ENCODE measurements at places on chromosomes 11 and 22. TPM values are rescaled to one million over a fixed set of nuclear protein-coding genes. Genes with fewer than 3 reads are reported as not detected.

OR4D5 gene
- 0.04 TPM for total RNA-seq

DNAJB7 gene
- total RNA-seq: not detected

SAA4 gene
- not detected for total RNA-seq

ANO3 gene
- 0.13 TPM for total RNA-seq

SPDYC gene
- not detected for total RNA-seq

KCNJ11 gene
- total RNA-seq: 12.9 TPM

OR56B1 gene
- not detected for total RNA-seq

SYT9 gene
- total RNA-seq: 0.35 TPM

CD81 gene
- total RNA-seq: 187 TPM

DNA sequence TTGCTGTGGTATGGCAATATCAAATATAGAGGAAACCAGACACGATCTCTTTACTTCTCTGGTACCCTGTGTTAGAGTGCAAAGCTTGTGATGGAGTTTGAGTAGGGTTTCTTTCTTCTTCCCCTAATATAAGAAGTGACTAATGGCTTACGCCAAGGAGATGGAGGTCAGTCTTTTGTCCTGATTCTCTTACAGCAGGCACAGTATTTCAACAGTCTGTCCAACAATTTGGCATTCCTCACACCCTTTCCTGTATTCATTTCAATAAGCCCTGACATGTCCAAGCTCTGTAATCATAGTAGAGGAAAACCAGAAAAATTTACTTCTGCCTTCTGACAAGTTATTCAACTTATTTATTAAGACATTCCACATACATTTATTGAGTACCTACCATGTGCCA lies 546.2 kb downstream of the TMEM135 start:
- DNase-seq: no peak

DNA sequence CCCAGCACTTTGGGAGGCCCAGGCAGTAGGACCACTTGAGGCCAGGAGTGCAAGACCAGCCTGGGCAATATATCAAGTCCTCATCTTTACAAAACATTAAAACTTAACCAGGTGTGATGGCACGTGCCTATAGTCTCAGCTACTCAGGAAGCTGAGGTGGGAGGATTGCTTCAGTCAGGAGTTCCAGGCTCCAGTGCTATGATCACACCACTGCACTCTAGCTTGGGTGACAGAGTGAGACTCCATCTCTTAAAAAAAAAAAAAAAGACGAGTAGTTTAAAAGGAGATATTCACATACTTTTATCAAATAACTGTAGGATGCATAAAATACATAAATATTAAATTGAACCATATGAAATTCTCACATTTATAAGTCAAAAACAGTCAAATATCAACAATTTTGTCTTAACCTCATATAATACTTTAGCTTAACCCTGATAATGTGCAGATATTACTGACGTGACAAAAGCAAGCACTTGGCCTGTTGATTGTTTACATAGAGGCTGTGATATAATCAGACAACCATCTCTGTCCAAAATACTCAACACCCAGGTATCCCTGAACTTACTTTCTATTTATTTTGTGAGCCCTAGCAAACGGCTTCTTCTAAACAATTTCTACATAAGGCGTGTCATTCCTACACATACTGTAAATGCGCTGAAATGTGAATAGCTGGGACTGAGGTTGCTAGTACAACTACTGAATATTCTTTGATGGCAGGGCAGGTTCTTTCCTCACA lies 57.0 kb downstream of the PRCP start:
- DNase-seq: no peak

DNA sequence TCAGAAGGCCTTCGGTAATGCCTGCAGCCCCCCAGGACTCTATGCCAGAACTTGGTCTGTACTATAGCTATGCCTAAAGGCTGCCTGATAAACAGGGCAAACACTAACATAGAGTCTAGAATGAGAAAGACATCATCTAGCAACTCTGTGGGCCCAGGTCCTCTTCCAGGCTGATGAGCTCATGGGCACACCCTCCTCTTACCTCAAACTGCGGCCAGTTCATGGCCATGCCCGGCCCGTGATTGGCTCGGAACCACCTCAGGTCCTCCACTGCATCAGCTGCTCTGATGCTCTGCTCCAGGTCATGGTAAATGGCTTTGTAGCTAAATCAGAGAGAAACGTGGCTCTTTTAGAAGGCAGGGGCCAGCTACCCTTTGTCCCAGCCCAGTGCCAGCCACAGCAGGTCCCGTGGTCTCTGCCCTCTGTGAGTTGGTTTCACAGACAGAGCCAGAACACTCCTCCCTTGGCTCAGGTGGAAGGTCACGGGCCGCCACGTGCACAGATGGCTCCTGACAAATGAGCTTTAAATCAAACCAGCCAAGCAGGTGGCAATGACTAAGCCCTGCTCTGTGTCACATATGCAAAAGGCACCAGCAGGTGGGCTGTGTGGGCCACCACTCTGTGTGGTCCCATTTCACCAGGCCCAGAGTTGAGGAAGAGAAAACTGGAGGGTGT lies 25.0 kb upstream of the ARFGAP3 start:
- peak; percentile 37 for DNase-seq

DNA sequence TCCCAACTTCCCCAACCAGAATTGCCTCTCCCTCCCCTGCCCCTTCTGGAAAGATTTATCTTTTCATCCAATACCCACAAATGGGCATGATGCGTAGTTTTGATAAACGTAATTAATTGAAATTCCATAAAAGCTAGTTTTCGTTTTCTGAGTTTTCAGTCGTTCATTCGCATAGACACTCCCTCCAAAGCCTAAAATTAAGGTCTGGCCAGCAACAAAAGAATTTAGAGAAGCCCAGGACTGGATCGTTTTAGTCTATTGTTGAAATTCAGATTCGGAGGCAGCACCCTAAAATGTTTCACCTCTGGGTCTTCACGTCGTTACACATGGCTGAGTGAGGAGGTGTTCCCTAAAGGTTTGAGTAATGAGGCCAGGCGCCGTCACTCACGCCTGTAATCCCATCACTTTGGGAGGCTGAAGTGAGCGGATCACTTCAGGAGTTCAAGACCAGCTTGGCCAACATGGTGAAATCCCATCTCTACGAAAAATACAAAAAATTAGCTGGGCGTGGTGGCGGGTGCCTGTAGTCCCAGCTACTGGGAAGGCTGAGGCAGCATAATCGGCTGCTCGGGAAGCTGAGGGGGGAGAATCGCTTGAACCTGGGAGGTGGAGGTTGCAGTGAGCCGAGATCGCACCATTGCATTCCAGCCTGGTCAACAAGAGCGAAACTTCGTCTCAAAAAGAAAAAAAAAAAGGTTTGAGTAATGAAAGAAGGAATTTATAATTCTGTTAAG lies 589 bp upstream of the NDUFC2 start:
- no peak for DNase-seq

DNA sequence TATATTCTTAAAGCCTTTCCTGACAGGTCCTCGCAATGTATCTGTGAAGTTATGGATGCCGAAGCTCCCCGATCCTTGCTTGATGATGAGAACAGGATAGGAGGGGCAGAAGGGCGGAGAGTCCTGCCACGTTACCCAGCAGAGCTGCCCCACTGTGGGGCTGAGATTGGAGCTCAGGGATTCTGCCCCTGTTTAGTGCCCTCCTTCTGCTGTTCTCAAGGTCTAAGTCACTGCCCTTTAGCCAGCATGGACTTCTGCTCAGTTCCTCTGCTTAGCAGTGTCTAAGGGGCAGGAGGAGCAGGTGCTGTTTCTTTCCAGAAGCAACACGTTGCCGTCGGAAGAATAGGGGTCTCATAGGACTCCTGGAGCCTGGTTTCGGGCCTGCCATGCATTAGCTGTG lies 164.2 kb upstream of the B3GAT1 start:
- no peak for DNase-seq

DNA sequence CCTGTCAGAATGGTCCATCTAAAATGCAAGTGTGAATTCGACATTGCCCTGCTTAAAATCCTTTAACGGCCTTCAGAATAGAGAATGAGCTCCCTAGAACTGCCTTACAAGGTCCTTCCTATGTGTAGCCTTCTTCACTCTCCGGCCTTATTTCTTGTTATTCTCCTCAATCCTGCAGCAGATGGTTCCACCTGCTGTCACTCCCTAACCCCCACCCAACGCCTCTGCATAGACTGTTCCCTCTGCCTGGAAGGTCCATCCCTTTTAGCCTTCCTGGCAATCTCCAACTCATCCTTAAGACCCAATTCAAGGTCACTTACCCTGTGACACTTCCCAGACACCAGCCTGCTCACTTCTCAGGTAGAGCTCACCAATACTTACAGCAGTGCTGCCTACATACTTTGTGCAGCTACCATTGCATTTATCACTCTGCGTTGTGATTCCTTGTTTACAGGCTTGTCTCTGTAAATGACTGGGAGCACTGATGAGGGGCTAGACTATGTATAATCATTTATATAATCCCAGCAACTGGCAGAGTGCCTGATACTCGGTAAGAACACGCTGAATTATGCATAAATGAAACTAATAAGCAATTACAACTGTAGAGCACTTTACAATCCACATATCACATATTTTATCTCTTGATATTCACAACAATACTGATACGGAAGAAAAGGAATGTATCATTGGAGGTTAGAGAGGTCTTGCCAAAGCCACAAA lies 58.9 kb downstream of the CLPB start:
- no peak for DNase-seq

DNA sequence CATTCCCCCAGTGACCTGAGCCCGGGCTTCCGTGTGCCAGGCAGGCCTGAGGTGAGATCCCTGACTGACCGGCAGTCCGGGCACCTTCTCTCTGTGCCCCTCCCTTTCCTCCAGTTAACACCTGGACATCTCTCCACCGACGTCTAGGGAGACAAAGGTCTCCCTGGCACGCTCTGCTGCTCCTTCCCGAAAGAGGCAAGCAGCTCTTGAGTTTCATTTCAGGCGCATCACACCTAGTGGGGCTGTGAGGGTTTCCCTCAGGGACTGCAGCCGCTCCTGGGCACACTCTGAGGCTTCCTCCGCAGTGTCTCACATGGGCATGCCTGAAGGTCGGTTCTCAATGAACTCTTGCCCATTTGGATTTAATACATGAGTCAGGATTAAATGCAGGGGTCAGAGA lies 322.7 kb downstream of the CTTN start:
- DNase-seq: no peak

GRCh38 chr11:43925932-43926505 lies 16.4 kb upstream of the C11orf96 start:
- no peak for DNase-seq

- DNase-seq: peak; percentile 72
Measured at GRCh38 chr22:20013382-20013871, 3.2 kb downstream of the ARVCF start.

GRCh38 chr11:45100339-45100738 lies 46.1 kb upstream of the PRDM11 start:
- DNase-seq: no peak

- no peak for DNase-seq
Measured at GRCh38 chr22:47839595-47840227, 1077.3 kb downstream of the TBC1D22A start.

DNA sequence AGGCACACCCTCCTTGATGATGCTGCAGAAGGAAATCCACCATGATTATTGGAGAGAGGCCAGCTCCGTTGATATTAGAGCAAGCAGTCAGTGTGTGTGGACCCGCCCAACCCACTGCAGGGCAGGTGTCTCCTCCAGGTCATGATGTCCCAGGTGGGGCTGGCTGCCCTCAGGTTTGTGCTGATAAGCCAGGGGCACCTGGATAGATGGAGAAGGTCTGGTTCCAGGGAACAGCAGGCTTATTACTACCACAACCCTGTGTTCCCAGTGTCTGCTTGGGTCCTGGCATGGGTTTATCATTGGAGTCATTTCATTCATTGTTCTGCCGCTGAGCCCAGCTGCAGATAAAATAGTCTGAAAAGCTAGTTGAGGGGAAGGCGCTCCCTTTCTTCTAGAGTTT lies 181.1 kb upstream of the NECTIN1 start:
- DNase-seq: no peak

- DNase-seq: peak; percentile 75
Measured at GRCh38 chr11:44726283-44727113, at the start of gene TSPAN18. TSS of gene TSPAN18 (plus strand) at chr11:44726962. CDS start at chr11:44906417, 179,455 bp downstream.

Measured in muscle of leg (tissue), 16 donors.